ENCODE measurements at places on chromosomes 13 and 19.

DNA sequence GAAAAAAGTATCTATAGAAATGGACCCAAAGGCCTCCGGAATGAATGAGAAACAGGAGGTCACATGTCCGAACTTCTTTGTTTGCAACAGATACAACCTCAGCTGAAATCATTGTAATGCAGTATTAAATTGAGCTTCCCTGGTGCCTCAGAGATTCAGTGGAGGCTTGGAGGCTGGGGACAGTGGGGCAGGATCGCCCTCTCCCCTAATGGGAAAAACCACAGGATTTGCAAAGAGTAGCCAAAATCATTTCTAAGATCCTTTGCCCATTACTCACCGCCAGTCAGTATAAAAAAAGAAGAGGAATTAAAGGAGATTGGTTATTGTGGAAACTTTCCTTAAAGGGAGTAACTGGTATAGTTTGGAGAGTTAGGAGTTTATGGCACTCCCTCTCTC lies 30.4 kb upstream of the IRS2 start:
- no peak for DNase-seq

GRCh38 chr19:45218911-45219743 lies 26.1 kb downstream of the EXOC3L2 start:
- no peak for DNase-seq

- DNase-seq = no peak
Measured at GRCh38 chr13:94988654-94989053, 276.3 kb upstream of the SOX21 start.

DNA sequence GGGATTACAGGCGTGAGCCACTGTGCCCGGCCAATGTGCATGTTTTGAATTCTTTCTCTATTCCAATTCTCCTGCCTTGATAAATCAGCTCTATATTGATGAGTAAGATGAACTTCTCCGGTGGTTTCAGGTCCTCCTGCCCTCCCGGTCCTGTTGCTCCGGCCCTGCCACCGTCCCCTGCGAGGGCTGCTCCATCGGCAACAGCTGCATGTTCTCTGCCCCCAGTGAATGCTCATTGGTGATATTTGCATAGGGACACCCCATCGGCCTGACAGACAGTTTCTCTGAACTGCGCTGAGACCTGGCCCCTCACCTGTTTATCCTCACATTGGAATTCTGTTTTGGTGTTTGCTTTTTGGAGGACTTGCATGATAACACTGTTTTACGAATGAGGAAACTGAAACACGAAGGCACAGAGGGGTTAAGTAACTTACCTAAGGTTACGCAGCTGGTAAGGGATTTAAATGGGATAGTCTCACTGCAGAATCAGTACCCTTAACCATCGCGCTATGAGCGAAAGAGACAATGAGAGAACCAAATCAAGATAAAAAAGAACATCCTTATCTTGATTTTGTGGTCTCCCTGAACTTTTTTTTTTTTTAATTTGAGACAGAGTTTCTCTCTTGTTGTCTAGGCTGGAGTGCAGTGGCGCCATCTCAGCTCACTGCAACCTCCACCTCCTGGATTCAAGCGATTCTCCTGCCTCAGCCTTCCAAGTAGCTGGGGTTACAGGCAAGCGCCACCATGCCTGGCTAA lies 32.2 kb downstream of the ZNF557 start:
- no peak for DNase-seq

- DNase-seq = no peak
Measured at GRCh38 chr13:91232716-91233115, 114.8 kb upstream of the MIR17HG start.

GRCh38 chr13:32538621-32539246 lies at the start of gene N4BP2L2:
TSS of gene N4BP2L2 (minus strand) at chr13:32538795. CDS start at chr13:32537027, 1,768 bp downstream.
- peak; percentile 99 for DNase-seq

GRCh38 chr13:26721251-26722121 lies 39.1 kb downstream of the GPR12 start:
- peak; percentile 73 for DNase-seq

DNA sequence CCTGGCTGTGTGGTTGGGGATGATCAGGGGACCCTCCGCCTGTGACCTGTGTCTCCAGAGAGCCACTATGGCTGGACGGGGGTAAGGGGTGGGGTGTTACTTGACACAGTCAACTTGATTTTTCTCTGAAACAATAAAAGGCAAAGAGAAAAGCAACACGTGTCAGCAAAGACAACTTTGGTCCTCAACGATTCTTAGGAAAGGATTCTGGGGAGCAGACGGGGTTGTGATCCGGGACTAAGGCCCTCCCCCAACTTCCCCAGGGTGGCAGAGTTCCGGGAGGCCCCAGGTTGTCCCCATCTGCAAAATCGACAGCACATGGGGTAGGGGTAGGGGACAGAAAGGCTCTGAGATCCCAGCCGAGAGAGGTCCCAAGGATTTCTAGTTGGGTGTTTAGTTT lies 46.2 kb downstream of the COLGALT1 start:
- DNase-seq = no peak

DNA sequence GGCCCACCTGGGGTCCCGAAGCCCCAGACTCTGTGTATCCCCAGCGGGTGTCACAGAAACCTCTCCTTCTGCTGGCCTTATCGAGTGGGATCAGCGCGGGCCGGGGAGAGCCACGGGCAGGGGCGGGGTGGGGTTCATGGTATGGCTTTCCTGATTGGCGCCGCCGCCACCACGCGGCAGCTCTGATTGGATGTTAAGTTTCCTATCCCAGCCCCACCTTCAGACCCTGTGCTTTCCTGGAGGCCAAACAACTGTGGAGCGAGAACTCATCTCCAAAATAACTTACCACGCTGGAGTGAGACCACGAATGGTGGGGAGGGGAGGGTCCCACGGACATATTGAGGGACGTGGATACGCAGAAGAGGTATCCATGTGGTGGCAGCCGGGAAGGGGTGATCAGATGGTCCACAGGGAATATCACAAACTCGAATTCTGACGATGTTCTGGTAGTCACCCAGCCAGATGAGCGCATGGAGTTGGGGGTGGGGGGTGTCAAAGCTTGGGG lies 1.0 kb upstream of the ICAM5 start:
- DNase-seq = peak; percentile 59

DNA sequence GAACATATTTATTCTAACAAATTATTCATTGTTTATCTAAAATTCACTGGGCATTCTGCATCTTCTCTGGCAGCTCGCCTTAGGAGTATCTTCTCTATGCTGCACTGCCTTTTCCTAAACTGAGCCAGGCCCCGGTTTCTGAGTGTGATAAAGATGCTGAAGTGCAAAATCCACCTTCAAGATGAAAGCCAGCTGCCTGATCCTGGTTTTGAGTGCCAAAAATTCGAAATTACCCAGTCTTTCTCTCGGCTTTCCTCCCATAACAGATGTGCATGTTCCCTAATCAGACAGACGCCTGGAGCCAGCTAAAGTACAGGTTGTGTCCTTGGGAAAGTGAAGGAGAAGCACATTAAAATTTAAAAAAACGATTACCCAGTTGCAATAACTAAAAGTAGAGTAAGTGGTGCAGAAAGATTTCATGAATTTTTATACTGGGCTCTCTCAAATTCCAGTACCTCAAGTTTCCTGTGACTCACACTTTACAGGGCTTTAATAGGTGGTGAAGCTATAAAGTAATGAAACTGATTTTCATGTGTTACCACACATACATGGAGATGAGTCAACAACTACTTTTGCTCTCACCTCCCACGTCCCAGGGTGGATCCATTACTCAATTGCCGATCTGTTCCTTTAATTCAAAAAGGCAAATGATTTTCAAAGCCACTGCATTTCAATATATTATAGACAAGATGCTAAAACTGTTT lies 65.0 kb upstream of the GTF2F2 start:
- no peak for DNase-seq
